CD4-positive, alpha-beta T cell treated with Interferon alpha-2 for 1 hour (primary cell): ENCODE measurements at places on chromosomes 12 and 14.

- no peak for DNase-seq
These were observed 3.2 kb downstream of the SNAPC1 start for GRCh38 chr14:61765225-61765943.

GRCh38 chr12:66633676-66634075, 45.2 kb downstream of the GRIP1 start:
- DNase-seq, result no peak

- DNase-seq, result no peak
These were observed 96.5 kb downstream of the FOXN3 start for GRCh38 chr14:89320381-89321000.

GRCh38 chr12:16608946-16609539, 3.1 kb upstream of the LMO3 start:
- no peak for DNase-seq

DNA sequence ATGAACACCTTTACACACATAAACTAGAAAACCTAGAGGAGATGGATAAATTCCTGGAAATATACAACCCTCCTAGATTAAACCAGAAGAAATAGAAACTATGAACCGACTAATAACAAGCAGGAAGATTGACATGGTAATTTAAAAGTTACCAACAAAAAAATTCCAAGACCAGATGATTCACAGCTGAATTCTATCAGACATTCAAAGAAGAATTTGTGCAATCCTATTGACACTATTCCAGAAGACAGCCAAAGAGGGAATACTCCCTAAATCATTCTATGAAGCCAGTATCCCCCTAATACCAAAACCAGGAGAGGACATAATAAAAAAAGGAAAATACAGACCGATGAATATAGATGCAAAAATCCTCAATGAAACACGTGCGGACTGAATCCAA, 102.6 kb upstream of the KRR1 start:
- DNase-seq, result no peak

DNA sequence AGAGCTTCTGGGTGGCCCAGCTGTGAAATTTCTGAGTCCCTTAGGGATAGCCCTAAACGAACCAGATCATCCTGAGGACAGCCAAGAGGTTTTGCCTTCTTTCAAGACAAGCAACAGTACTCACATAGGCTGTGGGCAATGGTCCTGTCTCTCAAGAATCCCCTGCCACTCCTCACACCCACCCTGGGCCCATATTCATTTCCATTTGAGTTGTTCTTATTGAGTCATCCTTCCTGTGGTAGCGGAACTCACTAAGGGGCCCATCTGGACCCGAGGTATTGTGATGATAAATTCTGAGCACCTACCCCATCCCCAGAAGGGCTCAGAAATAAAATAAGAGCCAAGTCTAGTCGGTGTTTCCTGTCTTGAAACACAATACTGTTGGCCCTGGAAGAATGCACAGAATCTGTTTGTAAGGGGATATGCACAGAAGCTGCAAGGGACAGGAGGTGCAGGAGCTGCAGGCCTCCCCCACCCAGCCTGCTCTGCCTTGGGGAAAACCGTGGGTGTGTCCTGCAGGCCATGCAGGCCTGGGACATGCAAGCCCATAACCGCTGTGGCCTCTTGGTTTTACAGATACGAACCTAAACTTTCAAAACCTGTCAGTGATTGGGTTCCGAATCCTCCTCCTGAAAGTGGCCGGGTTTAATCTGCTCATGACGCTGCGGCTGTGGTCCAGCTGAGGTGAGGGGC, 38.9 kb downstream of the DAD1 start:
- no peak for DNase-seq

- no peak for DNase-seq
These were observed 217.2 kb downstream of the SLC15A4 start for GRCh38 chr12:128606538-128606937.

DNA sequence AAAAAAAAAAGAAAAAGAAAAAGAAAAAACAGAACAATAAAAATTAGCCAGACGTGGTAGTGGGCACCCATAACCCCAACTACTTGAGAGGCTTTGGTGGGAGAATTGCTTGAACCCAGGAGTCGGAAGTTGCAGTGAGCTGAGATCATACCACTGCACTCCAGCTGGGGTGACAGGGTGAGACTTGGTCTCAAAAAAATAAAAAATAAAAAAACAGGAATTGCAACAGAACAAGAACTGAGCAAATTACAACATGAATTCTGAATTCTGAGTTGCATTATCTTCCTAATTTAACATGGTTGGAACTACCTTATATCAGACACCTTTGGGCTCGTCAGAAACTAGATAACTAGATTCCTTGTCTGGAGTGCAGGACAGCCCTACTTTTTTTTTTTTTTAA, 53.3 kb upstream of the NR2C1 start:
- DNase-seq, result no peak

- no peak for DNase-seq
These were observed 14.8 kb upstream of the ESPL1 start for GRCh38 chr12:53253298-53253697.
